Activated CD4-positive, alpha-beta memory T cell treated with anti-CD3 and anti-CD28 coated beads, Interleukin-2, amount 10 ng/mL, durations not matched to agents 7 days and 5 days (primary cell): ENCODE measurements at places on chromosomes 3 and 15. TPM values are rescaled to one million over a fixed set of nuclear protein-coding genes. Genes with fewer than 3 reads are reported as not detected.

DNA sequence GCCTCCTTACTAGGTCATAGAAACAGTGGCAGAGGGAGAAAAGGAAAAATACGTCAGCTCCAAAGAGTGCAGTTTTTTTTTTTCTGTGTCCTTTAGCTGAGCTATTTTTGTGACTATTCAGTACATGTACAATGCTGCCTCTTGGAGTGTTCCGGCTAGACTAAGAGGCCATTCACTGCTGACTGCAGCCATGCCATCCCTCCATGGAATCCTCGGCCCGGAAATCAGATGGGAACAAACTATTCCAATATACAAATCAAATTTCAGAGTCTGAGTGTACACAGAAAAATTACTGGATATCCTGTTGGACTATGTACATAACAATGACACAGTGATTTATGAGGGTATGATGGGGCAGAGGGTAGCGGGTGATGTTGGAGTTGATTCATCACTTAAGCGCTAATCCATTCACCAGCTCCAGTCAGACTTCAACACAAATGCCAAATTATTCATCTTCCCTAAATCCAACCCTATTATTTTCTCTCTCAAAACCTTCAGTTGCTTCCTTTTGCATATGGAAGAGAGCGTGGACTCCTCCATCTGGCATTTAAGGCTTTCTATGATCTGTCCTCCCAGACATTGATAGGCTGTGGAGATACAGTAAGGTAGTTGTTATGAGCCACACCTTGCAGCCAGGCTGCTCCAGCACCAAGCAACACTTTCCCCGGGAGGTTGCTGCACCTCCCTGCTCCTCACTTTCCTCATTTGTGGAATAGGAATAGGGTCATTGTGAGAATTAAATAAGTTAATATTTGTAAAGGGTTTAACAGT lies 109.1 kb downstream of the LPP start:
- H3K4me3 ChIP-seq = no peak overlapping the region
- peaks cover under 1% of the 10 kb centered on the region for H3K4me1 ChIP-seq
- H3K27me3 ChIP-seq = no peaks in the 10 kb centered on the region
- H3K36me3 ChIP-seq = peaks cover 4% of the 10 kb centered on the region
- H3K27ac ChIP-seq = no peak overlapping the region

DNA sequence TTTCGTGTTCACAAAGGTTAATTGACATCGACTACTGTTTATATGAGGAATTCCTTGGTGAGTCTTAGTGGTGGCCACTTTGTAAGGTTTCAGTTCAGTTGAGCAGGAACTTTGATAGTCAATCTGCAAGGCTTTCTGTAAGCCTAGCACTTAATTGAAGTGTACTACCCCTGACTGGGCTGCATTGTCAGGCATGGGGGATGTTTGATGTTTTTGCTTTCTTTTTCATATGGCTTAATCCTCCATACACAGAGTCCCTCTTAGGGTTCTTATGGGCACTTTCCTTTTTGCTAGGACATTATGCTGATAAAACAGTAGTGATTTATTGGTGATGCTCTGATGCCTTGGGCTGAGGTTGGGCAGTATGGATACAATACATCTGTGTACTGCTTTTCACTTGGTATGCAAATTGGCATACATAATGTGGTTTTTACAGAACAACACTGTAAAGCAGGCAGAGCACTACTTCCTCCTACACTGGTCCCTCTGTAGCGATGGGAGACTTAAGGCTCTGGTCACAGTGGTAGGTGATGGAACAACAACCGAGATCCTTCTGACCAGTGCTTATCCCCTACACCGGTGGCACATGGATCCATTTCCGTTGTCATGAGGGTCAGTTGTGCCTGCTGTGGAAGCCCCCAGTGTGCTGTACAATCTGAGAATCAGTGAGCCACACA lies 261.0 kb downstream of the MFSD1 start:
- H3K4me1 ChIP-seq = no peaks in the 10 kb centered on the region
- no peaks in the 10 kb centered on the region for H3K36me3 ChIP-seq
- no peaks in the 10 kb centered on the region for H3K27me3 ChIP-seq
- H3K4me3 ChIP-seq = no peak overlapping the region
- DNase-seq = no peak

DNA sequence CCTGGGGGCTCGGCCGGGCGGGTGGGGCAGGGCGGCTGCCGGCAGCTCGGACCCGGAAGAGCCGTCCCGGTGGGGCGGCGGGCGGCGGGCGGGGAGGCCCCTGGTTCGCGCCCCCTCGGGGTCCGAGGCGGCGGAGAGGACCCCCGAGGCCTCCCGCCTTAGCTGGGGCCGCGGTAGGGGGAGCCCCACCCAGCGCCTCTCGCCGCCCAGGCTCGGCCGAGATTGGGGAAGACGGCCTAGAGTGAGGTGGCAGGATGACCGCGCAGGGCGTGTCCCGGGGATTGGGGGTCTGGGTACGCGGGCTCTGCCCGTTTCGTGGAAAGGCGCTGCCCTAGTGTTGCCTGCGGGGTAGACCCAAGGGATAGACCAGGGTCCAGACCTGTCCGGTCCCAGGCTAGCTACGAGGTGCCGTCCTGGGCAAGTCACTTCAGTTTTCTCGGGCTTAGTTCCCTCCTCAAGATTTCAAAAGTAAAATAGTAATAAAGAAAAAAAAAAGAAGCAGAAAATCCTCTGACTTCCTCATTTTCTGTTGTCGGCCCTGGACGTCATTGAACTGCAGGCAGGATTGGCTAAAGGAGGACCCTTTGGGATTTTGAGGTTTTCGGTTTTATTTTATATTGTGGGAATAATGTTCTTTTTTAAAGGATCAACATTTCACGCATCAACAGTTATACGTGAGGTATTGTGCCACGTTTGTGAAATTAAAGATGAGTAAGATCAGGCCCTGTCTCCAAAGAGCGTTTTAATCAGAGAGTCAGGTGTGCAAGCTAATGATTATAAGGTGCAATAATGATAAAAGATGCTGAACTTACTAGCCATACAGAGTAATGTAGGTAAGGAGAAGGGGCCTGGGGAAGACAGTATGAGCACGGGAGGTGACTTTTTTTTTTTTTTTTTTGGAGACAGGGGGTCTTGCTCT lies 679 bp downstream of the IQGAP1 start:
- H3K36me3 ChIP-seq = peaks cover 51% of the 10 kb centered on the region
- peak overlapping the region; percentile 92 for H3K27ac ChIP-seq
- H3K27me3 ChIP-seq = no peaks in the 10 kb centered on the region

DNA sequence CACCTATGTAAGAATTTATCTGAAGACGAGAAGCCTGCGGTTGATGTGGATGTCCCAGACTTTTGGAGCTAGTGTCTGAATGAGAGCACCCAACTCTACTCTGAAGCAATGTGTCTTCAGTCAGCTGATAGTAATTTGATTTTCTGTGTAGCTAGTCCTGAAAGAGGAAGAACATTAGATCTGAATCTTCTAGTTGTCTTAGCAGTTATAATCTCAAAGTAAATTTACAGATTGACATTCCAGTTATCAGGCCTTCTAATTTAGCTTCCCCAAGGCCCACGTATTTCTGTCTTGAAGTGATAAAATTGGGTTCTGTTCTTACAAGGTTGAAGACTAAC lies 1.5 kb downstream of the TCAIM start:
- peaks cover 5% of the 10 kb centered on the region for H3K36me3 ChIP-seq
- peak overlapping the region; percentile 95 for H3K4me3 ChIP-seq
- DNase-seq = no peak
- H3K27ac ChIP-seq = no peak overlapping the region
- H3K27me3 ChIP-seq = peaks cover 1% of the 10 kb centered on the region
- H3K4me1 ChIP-seq = peaks cover 24% of the 10 kb centered on the region

DNA sequence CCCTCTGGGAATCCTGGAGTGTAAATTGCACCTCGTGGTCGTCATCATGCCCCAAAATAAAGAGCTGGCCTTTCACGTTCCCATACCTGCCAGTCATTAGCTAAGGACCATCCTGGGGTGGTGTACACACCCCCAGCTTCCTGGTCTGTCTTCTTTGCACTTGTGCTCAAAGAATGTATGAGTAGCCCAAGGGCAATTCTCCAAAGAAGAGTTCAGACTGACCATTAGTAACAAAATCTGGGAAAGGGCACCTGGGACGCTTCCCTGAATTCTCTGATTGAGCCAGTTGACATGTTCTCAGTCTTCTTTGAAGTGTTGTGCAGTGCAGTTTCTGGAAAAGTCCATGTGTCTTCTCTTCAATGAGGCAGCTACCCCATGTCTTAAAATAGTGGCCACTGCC lies 34.8 kb downstream of the FAM3D start:
- DNase-seq = no peak
- H3K36me3 ChIP-seq = no peaks in the 10 kb centered on the region
- H3K4me1 ChIP-seq = no peaks in the 10 kb centered on the region

GRCh38 chr3:12956316-12956660 lies 114.9 kb upstream of the RPL32 start:
- peaks cover 14% of the 10 kb centered on the region for H3K36me3 ChIP-seq
- H3K27me3 ChIP-seq = no peaks in the 10 kb centered on the region
- no peak overlapping the region for H3K27ac ChIP-seq
- no peak for DNase-seq

DNA sequence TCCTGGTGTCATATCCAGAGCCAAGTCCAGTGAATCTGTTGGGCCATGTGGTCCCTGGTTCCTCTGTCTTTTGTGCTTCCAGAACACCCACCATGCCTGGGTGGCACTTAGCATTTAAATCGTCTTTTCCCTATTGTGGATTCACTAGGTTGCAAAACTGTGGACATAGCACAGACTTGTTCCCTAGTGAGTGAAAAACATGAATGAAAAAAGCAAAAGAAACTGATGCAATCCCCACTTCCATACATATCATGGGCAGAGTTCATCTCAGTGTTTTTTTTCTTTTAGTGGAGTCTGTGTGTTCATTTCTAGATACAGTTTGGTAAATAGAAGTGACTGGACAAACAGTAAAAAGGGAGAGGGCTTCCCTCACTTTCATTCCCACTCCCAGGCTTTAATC lies 170.5 kb downstream of the SLCO3A1 start:
- H3K27ac ChIP-seq = no peak overlapping the region
- no peaks in the 10 kb centered on the region for H3K36me3 ChIP-seq
- no peak overlapping the region for H3K4me3 ChIP-seq
- no peak for DNase-seq

PYGO1 gene
- total RNA-seq = not detected

RETNLB gene
- not detected for total RNA-seq

CCR4 gene
- 118 TPM for total RNA-seq
